ENCODE measurements at places on chromosomes 13 and 19. TPM values are rescaled to one million over a fixed set of nuclear protein-coding genes. Genes with fewer than 3 reads are reported as not detected.

Gene SYNGR4
- total RNA-seq = not detected

Gene ETV2
- total RNA-seq = 0.41 TPM

Gene PCDH17
- total RNA-seq = 4.2 TPM

Gene MATK
- total RNA-seq = 0.85 TPM

Gene RAVER1
- 13.9 TPM for total RNA-seq

Gene PPM1N
- not detected for total RNA-seq

Gene OR7C1
- not detected for total RNA-seq

Gene SIGLEC9
- 6.0 TPM for total RNA-seq

Gene C19orf33
- total RNA-seq = not detected

Gene ARL11
- total RNA-seq = 0.69 TPM

Gene MBOAT7
- 18.9 TPM for total RNA-seq

Gene CLEC11A
- total RNA-seq = 8.2 TPM

Gene DACH1
- total RNA-seq = 3.9 TPM

Gene SOX1
- total RNA-seq = not detected

Gene PSPN
- total RNA-seq = 1.3 TPM

Gene KDELR1
- total RNA-seq = 95.9 TPM

Gene PNMA8B
- 2.1 TPM for total RNA-seq

Gene MUC16
- 0.24 TPM for total RNA-seq

Gene PLA2G4C
- 24.7 TPM for total RNA-seq

Gene GJA3
- 5.0 TPM for total RNA-seq

Gene MAB21L1
- total RNA-seq = 0.59 TPM

Gene PDE4C
- total RNA-seq = 1.2 TPM

Gene WDFY2
- 5.8 TPM for total RNA-seq

Gene APC2
- 0.68 TPM for total RNA-seq

Gene ADM5
- total RNA-seq = 0.43 TPM

Gene FGF21
- total RNA-seq = not detected

Gene FCHO1
- total RNA-seq = 1.6 TPM

Gene GPR12
- total RNA-seq = not detected

Gene RFX1
- 11.5 TPM for total RNA-seq

Gene ZNF222
- 4.6 TPM for total RNA-seq

Gene UNC13A
- not detected for total RNA-seq

Gene CERS1
- 1.9 TPM for total RNA-seq

Gene KLK12
- not detected for total RNA-seq

Gene KIR2DL4
- not detected for total RNA-seq

Gene IFNL1
- total RNA-seq = not detected

All from right cardiac atrium (tissue), 5 donors.